ENCODE measurements at places on chromosomes 3 and 15.

GRCh38 chr3:32815841-32816438, 1.9 kb upstream of the TRIM71 start:
- DNase-seq: no peak

- DNase-seq: peak; percentile 88
Observed at GRCh38 chr3:189841473-189842205, 210.4 kb downstream of the TP63 start.

DNA sequence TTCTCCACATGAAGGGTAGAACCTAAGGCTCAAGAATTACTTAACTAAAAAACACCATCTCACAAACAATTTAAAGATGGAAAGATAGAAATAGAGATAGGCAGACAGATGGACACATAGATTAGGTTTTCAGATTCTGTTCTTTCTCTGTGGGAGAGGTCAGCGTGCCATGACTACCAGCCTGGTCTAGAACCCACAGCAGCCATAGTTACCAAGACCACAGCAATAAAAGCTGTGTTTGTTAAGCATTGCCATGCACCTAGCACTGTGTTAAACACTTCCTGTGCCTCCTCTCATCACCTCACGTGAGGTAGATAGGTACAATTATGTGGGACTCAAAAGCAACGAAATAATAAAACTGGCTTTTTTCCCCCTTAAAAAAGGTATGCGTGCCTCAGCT, 83.1 kb upstream of the TSEN2 start:
- DNase-seq: no peak

GRCh38 chr15:60121845-60122244, 117.7 kb downstream of the FOXB1 start:
- DNase-seq: peak; percentile 69

GRCh38 chr15:83365370-83365938, 81.0 kb upstream of the BNC1 start:
- peak; percentile 56 for DNase-seq

DNA sequence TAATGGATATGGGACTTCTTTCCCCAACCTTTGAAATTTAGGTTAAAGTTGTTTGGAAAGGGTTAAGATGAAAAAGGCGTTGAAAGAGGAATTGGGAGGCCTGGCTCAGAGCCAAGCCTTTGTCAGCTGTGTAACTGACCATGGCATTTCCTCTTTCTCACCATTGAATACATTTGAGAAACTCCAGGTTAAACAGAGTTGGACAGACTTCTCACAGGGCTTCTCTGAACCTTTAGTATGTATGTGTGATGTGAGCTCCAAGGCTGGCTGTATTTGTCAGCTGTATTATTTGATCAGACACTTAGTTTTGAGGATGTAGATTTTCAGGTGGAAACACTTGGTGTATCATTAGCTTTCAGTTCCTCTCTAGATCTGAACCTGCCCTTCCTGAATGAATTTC, 136.4 kb upstream of the GOLGA6L4 start:
- DNase-seq: peak; percentile 58

DNA sequence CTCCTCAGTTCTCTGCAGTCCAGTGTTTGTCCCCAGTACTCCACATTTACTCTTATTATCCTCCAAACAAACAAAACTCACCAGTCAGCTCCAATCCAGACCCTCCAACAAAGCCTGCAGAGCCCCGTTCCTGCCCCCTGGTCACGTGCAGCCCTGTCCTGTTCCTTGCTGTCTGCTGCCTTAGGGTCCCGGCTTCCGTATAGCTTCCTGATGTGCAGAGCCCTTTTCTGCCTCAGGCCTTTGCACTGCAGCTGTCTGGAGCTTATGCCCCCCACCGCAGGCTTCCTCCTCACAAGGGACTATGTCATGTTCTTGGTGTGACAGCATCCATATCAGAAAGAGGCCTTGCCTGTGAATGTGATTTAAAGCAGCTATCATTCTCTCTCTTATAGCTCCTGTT, 39.0 kb upstream of the UBE3A start:
- DNase-seq: no peak

DNA sequence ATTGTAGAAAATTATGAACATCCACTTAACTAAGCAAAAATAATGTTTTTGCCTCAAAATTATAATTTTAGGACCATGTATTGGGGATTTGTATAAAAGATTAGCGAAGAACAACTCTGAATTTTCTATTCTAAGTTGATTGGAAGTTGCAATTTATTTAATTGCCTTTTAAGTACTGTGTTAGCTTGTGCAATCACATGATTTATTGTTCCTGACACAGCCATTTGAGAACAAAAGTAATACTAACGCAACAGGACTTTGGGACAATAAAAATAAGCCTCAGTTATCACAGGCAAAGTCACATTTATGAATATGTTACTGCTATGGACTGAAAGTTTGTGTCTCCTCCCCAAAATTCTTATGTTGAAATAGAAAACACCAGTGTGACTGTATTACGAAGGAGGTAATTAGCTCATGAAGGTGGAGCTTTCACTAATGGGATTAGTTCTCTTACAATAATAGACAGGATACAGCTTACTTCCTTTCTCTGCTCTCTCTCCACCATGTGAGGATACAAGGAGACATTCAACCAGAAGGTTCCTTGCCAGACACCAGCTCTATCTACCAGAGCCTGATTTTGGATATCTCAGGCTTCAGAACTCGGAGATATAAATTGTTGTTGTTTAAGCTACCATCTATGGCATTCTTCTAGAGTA, 745.9 kb downstream of the ZBBX start:
- DNase-seq: peak; percentile 27

DNA sequence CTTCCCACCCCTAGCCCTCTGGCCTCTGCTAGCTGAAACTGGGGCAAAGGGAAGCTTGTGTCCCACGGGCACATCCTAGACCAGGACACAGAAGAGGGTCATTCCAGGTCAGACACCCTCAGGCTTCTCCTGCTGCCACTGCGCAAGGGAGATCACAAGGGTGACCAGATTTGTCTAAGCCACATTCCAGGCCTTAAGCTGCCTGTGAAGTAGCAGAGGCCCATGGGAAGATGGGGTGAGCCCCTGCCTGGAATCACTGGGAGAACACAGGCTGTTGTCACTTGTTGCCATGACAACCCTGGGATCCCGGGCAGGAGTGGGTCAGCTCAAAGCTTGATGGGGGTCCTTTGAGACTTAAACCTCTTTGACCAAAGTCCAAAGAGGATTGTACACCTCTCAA, 10.8 kb downstream of the STRA6 start:
- no peak for DNase-seq

- DNase-seq: no peak
Observed at GRCh38 chr3:179717219-179717618, 64.4 kb downstream of the USP13 start.

DNA sequence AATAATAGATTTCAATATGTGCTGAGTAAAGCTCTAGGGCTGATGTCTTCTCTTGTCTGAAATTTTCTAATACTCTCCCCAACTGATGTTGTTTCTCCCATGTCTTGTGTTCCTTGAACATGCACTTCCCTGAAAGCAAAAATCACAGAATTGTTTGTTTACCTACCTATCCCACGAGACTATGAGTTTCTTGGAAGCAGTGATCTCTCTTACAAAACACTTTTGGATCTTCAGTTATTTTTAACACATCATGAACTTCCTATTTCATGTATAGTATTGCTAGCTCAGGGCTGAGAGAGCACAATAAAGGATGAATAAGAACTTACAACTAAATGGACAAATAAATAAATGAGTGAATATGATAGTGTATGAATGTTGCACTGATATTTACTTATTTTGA, 365.0 kb downstream of the ROBO2 start:
- no peak for DNase-seq

GRCh38 chr3:139529662-139530061, 9.9 kb downstream of the RBP1 start:
- DNase-seq: no peak

DNA sequence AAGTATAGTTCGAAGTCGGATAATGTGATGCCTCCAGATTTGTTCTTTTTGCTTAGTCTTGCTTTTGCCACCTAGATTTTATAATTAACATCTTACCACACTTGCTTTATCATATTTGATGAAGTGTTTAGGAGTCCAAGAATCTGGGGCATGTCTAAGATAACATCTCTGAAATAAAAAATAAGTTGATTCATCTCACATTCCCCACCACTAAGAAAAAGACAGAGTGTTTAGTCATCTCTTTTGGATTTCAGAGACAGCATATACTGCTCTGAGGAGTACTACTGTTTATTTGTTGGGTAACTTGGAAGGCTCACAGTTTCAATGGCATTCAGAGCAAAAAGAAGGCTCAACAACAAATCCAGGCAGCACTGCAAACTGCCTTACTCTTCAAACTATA, 324.2 kb upstream of the ATP11B start:
- no peak for DNase-seq

DNA sequence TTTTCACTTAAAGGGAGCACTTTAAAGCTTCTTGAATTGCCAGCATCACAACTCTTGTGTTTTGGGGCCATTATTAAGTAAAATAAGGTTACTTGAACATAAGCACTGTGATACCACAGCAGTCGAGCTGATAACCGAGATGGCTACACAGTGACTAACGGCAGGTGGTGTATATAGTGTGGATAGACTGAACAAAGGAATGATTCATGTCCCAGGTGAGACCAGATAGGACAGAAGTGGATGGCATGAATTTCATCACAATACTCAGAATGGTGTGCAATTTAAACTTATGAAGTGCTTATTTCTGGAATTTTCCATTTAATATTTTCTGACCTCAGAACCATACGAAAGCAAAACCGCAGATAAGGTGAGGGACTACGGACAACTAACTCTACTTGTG, 40.2 kb downstream of the PBRM1 start:
- no peak for DNase-seq

DNA sequence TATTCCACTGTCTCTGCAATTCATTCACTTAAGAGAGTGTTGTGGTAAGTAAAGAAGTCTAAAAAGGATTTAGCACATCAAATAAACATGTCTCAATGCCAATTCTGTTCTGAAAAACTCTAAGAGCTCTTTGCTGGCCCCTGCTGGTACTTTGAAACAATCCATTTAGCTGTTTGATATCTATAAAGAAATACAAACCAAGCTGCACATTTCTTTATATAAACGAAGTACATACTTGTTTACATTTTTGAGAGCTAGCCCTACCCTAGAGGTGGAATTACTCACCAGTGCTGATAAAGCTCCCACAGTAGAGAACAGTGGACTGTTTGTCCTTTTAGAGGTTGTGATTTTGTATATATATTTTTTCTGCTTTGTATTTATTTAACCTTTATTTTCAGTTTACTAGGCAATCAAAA, 75.5 kb downstream of the NEDD4 start:
- peak; percentile 84 for DNase-seq

- DNase-seq: no peak
Observed at GRCh38 chr15:56950979-56951378, 32.5 kb downstream of the TCF12 start.

DNA sequence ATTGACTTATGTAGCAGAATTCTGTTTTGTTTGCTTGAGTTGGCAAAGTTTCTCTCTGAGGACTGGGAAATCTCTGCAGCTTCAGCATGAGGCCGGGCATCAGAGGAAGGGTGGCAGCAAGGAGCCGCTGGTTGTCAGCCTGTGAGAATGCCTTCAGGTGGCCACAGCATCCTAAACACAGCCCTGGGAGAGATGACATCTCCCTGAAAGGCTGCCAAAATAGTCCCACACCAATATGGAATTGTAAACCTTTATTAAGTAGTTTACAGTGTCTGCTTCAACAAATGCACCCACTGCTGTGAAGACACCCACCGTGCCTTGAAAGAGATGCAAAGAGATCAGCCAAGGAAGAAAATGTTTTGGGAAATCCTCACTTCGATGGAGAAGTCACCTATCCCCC, 609.7 kb upstream of the ARRDC4 start:
- no peak for DNase-seq

DNA sequence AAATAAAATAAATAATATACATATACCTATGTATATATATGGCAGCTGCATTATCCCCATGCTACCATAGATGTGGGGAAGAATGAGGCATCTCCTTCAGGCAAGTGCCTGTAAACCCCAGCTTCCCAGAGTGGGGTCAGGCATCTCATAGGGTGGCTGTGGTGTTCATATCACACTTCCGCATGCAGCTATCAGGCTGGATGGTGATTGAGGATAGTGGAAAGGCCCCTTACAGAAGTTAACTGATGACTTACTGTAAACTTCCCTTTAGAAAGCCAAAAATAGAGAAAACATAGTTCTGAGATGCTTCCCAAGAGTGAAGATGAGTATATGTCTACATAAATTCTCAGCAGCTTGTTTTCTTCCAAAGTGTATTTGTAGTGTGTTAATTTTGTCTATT, 3.5 kb upstream of the PP2D1 start:
- DNase-seq: no peak

DNA sequence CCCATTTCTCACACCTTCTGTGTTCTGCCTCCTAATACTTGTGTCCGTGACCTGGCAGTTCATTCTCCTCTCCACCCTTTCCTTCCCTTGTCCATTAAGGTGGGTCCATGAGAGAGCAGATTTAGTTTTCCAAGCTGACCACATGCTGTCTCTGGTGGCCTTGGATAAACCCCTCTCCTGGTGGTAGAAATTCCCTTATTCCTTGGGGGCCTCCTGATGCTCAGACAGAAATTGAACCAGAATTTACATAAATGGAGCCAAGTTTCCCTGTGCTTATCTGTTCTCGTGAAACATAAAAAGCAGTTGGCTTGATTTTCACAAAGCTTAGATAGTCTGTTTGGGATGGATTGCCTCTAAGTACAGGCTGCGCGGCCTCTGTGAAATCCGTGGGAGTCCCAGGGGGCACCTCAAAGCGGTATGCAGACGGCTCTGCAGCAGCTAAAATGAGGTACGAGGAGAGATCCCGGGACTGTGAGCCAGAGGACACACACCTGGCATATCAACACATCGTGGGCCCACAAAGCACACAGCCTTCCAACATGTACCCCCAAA, 101.0 kb upstream of the NMNAT3 start:
- DNase-seq: no peak

DNA sequence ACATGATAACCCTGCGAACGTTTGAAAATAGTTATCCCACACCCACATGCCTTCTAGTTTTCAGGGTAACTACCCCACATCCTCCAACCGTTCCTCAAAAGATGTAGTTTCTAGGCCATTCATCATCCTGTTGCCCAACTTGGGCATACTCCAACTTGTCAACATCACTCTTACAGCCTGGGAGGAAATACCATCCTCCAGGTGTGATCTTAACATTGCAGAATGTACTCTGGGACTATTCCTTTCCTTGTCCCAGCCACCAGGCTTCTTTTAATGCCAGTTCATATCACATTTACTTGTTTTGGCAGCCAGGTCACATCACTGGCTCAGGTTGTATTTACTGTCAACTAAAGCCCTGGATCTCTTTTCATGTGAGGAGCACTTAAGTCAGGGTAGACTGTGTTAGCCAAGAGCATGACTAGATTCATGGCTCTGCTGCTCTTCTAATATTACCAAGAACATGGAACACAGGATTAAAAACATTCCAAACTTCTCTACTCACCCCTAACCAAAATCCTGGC, 4.0 kb upstream of the DENND6A start:
- peak; percentile 27 for DNase-seq

DNA sequence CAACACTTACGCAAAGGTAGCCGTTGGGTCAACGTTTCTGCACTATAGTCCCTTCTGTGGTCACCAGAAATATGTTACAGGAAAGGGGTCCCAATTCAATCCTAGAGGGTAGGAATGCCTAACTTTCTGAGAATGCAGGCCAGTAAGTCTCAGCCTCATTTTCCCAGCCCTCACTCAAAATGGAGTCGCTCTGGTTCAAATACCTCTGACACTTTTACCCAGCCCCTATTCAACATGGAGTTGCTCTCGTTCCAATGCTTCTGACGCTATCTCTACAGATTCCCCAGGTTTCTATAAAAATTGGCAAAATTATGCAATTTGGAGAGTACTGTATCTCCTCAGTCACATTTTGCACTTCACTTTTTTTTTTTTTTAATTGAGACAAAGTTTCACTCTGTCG, 39.7 kb downstream of the ZNF445 start:
- DNase-seq: no peak

- DNase-seq: peak; percentile 92
Observed at GRCh38 chr15:90402223-90402622, 14.2 kb downstream of the IQGAP1 start.
